ENCODE measurements at places on chromosomes 6 and 20. TPM values are rescaled to one million over a fixed set of nuclear protein-coding genes. Genes with fewer than 3 reads are reported as not detected.

DNA sequence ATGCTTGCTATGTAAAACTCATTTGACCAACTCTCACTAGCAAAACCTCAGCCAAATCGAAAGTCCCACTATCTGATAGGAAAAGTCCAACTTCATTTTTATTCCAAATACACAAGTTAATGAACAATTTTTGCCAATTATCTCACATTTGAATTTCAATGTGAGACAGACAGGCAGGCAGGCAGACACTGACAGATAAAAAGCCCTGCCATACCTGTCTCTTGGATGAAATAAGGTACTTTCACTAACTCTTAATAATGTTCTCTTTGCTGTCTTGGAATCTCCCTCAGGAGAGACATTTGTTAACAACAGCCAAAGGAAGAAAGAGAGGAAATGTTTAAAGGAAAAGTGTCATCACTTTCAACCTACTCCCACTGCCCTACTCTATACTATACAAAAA, 82.0 kb downstream of the RNGTT start:
- no peak for DNase-seq

CCND3 gene
- total RNA-seq = 625 TPM

DNA sequence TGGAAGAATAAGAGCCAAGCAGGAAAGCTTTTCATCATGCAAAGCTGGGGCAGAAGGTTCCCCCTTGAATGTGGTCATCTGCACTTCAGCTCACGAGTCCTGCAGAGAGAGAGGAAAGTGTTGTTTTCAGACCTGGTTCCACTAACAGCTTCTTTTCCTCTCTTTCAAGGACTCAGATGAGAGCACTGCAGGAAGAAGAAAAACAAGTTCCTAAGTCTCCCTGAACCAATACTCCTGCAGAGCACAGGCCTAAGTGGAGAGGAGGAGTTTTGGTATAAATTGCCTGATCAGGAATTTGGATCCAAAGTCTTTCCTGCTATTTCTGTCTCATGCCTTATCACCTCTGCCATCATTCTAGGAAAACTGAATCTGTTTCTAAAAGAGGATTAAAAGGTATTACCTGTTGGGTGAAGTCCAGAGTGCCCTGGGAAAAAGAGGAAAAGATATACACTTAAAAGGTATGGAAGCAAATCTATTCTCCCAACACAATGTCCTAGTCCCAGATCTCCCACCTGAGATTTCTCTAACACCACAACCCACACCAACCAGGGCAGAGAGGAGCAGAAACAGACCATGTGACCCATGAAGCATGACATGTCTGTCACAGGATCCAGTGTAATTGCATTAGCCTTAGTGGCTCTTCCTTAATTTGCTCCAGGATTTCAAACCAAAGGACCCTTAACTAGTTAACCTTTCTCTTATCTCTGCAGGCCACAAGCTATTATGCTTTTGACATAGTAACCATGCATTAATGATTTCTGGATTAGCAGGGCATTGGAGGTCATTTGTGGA, 12.2 kb downstream of the HLA-DRB5 start:
- no peak for DNase-seq

RAET1L gene
- not detected for total RNA-seq

DNA sequence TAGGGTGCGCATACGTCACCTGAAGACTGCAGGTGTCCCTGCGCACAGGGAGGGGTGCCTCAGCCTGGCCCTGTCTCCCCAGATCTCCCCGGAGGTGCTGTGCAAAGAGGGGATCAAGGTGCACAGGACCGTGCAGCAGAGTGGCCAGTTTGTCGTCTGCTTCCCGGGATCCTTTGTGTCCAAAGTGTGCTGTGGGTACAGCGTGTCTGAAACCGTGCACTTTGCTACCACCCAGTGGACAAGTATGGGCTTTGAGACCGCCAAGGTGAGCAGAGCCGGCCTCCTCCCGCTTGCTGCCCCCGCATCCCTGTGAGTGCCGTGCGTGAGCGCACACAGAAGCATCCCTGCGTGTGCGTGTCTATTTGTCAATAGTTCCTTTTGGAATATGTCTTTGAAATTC, 150.7 kb downstream of the DTNBP1 start:
- no peak for DNase-seq

GRCh38 chr6:52065621-52066020, 21.8 kb downstream of the PKHD1 start:
- no peak for DNase-seq

GRCh38 chr20:19758133-19758500, at the start of gene RIN2:
RIN2 (plus strand) TSS chr20:19758258; CDS start chr20:19889602, 131,344 bp downstream.
- DNase-seq = no peak

SLC12A5 gene
- 0.49 TPM for total RNA-seq

DNA sequence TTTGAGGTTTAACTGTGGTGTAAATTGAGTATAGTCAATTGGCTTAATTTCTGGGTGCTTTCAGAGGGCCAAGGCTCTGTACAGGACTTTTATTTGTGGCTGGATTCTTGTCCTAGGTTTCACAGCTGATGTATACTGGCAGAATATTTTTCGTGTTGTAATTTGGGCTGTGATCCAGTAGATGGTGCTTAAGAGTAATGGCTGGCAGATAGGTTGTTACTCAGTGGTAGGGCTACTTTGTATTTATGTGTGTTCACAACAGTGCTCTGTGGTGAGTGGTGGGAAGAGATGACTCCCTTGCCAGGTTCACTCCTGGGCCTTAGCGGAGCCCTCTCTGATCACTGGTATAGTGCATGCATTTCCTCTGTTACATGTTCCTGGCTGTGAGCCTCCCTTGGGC, 34.5 kb upstream of the FERMT1 start:
- DNase-seq = no peak

DNA sequence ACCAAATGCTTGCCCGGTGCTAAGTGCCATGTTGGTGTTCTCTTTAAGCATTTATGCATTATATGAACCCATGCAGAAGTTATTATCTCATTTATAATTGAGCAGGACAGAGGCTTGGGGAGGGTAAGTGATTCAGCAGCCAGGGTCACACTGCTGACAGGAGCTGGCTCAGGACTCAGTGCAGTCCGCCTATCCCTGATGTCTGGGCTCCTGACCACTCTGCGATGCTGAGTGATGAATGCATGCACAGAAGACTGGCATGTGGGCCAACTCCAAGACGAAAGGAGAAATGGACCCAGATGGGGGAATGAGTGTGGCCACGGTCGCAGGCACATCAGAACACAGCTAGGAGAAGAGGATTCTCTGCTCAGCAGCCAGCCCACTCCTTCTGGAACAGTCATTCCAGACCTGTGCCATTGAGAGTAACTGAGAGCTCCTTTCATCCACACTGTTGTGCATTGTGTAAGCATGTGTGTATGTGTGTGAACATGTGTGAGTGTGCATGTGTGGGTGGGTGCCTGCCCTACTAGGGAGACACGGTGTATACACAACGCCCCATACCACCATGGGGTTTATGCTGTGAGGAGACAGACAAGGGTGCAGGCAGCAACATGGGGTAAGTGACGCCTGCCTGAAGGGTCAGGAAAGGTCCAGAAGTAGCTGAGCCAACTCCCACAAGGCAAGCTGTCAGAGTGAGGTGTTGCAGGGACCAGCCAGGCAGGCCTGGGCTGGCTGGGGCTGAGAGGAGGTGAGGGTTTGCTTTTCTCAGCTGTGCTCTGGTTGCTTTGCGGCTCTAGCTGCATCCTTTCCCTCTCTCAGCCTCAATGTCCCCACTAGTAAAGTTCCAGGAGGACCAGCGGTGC, 97.8 kb upstream of the PMEPA1 start:
- no peak for DNase-seq

- no peak for DNase-seq
Observed at GRCh38 chr6:167107787-167108186, 15.1 kb upstream of the CCR6 start.

DNA sequence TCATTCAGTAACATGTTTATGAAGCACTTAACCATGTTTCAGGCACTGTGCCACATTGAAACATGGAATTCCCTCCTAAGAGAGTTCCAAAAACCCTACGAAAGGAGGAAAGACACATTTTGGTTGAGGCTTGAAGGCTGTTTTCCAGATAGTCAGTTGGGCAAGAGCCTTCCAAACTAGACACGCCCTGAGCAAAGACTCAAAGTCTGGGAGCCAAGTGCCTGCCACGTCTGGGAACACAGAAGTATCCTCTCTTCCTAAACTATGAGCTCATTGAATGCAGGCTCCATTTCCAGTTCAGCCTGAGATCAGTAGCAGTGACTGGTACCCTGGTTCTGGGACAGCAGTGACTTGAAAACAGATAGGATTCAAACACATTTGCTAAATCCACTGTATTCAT, 74.5 kb upstream of the FAM8A1 start:
- DNase-seq = no peak

GNAS-AS1 gene
- 1.1 TPM for total RNA-seq

DNA sequence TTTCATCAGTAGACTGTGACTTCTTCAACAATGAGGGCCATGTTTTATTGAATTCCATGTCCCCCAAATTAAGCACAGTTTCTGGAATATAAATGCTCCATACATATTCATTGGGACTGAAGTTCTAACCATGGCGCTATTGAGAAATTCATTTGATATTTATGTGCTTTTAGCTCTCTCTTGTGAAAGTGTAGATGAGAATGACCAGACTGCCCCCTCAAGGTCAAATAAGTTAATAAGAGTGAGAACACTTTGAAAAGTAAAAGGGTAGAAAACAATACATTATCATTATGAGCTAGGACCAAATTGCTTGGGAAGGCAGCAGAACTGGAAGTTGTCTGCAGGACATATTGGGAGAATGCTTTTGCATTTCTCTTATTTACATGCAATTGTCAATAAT, 597.9 kb downstream of the EPM2A start:
- DNase-seq = no peak
